ENCODE measurements at places on chromosomes 16 and 17. TPM values are rescaled to one million over a fixed set of nuclear protein-coding genes. Genes with fewer than 3 reads are reported as not detected.

- no peak for DNase-seq
Observed at GRCh38 chr17:81165246-81166032, at the start of gene PVALEF. PVALEF (plus strand) TSS chr17:81165507; CDS start chr17:81181227, 15,720 bp downstream.

DNA sequence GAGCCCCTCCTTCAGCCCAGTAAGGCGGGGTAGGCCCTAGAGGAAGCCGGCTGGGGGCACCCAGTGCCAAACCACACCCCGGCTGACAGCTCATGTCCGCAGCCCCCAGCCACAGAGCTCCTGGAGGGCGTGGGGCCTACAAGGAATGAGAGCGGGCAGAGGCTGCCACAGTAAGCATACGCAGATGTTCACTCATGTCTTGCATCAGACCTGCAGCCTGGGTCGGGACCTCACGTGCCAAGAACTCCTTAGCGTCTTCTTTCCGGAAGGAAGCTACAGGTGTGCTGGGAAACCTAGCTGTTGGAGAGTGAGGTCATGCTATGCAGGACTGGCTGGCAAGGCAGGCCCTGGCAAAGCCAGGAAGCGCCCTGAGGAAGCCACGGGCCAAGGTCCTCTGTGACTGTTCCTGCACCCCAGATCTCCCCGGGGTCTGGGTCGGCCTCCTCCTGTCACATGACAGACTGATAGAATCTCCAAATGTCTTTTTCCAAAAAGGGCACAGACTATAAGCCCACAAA lies 1.6 kb downstream of the ZNF598 start:
- DNase-seq, result no peak

GRCh38 chr17:40699371-40699770 lies 4.2 kb downstream of the KRT24 start:
- DNase-seq, result no peak

The GAS2L2 gene
- not detected for total RNA-seq

- DNase-seq, result no peak
Observed at GRCh38 chr17:28038802-28039201, 3.7 kb upstream of the NLK start.

DNA sequence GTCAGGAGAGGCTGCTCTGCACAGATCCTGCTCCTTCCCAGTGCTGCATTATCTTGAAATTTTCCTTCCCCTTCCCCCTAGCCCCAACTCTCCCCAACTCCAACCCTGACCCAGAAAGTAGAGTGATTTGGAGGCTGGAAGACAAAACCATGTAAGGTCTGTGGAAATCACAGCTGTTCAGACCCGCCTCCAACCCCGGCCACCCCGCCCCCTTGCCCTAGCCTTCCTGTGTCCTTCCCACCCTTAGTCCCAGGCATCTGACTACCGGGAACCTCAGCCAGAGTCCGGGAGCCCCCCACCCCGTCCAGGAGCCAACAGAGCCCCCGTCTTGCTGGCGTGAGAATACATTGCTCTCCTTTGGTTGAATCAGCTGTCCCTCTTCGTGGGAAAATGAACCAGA lies at the start of gene AOC3:
AOC3 (plus strand) TSS at position 246 of the 400 bp plus-strand sequence; CDS start at position 391, 145 bp downstream.
- peak; percentile 26 for DNase-seq

DNA sequence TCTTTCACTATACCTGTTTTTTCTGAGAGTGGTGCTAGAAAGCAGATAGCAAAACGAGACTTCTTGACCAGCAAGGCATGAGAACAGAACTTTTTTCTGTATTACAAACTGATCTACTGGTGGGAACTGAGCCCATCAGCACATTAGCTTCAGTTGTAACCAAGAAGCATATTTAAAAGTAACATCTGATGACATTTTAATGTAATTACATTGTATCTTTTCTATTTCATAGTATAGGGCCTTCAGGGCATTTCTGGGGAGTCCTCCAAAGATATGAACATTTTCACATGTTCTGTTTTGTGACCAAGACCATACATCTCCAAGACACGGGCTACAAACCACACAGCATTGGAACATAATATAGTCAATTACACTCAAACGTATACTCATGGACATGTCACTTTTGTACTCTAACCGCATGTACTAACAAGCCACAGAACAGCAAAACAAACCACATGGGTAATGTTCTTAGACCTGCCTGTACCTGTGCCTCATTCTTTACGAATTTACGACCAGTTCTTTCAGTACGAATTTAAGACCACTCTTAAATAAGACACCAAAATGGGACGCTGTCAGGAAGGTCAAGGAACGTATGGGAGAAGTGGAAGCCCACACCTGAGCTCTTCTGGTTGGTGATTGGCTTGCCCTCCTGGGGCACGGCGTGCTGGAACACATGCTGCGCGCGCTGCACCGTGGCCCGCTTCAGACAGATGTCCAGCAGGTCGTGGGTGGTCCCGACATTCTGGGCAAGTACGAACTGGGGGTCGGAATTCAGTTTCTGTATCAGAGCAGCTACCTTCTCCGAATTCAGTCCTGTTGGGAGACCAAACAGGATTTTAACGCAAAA lies 825 bp downstream of the BLMH start:
- no peak for DNase-seq

The MFSD6L gene
- total RNA-seq, result 2.9 TPM

DNA sequence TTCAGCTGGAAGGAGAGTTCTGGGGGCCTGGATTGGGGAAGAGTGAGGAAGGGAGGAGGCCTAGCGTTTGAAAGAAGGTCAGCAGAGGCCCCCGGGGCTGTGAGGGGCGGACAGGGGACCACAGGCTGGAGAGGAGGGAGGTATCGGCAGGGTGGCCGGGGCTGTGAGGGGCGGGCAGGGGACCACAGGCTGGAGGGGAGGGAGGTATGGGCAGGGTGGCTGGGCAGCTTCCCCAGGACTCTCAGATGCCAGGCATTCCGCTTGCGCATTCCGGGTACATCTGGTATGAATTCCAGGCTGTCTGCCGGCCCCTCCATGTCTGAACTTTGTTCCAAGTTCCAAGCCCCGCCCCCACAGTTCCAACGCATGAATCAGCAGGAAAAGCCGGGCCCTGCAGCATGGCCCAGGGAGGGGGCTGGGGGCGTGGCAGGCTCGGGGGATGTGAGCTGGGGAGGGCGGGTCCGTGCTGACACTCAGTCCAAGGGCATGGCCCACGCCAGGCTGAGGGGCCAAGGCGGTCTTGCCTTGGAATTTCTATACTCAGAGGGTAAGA lies 4.3 kb upstream of the TLCD2 start:
- DNase-seq, result peak; percentile 97

GRCh38 chr16:87658564-87659225 lies 56.4 kb downstream of the JPH3 start:
- no peak for DNase-seq

DNA sequence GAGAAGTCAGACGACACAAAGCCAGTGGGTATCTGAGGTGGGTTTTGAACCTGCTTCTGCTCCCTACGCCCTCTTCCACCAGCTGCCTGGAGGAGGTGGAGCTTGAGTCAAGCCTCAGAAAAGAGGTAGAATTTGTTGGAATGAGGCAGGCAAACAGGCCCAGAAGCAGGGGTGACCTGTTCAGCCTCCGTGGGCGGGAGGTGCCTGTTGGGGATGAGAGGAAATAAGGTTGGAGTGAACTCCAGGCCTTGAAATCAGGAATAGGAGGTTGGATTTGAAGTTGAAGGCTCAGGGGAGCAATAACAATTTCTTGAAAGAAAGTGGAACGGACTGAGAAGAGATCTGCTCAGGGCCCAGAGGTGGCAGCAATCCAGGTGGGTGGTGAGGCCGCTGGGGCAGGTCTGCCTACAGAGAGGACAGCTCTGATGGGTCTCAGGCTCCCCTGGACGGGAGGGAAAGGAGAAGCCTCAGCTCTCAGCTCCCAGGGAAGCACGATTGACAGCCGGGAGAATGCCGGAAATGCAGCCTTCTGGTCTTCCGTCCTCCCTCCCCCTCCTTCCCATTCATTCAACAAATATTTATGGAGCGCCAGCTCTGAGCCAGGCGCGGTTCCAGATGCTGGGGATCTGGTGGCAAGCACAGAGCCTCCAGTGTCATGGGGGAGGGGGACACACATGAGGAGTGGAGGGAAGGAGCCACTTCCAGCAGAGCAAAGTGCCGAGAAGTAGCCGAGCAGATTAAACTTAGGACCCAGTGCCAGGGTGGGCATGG lies 61.9 kb upstream of the CIBAR2 start:
- no peak for DNase-seq

The CD300A gene
- 15.2 TPM for total RNA-seq

- no peak for DNase-seq
Observed at GRCh38 chr17:19363114-19363438, 553 bp upstream of the B9D1 start.

The MAPT gene
- total RNA-seq, result 11.0 TPM

DNA sequence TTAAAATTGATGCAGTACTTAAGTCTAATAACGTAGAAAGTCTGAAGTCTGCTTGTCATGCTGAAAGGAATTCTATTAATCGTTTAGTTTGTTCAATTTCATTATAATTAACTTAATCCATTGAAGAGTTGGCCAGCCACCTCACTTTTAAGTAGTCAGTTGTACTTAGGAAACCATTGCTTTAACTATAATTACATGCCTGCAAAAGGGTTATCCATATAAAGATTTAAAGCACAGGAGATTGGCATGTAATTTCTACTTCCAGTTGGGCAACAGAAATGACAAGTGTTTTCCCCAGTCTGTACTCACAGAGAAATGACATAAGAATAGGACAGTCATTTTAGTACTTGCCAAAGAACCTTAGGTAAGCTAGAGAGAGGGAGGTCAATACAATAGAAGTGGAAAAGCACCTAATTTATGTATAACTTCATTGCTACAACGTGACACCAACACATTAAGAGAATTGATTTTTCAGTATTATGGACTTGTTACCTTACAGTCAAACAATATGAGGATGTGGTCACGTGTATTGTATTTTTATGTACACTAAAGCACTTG lies 3.7 kb upstream of the USP32 start:
- no peak for DNase-seq

GRCh38 chr17:51692917-51693316 lies 432.6 kb downstream of the UTP18 start:
- DNase-seq, result no peak
